Germinal center (tissue), 1 donor: ENCODE measurements at places on chromosomes 7 and 10.

GRCh38 chr7:153276394-153276793, 516.8 kb downstream of the ACTR3B start:
- no peak for DNase-seq

- no peak for DNase-seq
These were observed 57.1 kb downstream of the AMPH start for GRCh38 chr7:38574086-38574485.

DNA sequence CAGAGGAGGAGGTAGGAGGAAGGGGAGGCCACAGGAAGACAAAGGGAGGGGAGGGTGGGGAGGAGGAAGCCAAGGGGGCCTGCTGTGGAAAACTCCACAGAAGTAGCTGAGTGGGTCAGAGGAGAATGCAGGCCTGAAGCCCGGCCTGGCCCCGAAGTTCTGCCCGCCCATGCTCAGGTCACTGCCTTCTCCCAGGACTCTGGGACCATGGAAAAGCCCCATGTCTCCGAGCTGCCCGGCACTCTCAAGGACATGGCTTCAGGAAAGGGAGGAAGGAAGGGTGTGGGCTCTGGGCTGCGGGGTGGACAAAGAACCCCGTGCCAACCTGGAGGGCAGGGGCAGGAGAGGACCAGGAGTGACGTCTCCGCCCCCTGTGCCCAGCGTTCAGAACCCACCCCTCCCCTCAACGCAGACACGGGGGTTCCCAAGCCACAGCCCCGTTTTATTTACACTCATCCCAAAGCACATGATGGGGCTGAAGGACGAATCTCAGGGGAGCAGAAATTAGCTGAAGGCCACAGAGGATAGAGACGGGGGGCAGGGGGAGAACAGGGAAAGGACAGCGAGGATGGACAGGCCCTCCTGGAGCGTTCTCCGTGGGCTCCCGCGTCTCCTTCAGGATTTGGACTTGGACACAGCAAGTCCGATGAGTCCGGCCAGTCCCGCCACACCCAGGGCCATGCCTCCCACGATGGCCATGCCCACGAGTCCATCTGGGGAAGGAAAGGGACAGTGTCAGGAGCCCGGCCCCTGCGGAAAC, 1.8 kb upstream of the CLDN15 start:
- no peak for DNase-seq

DNA sequence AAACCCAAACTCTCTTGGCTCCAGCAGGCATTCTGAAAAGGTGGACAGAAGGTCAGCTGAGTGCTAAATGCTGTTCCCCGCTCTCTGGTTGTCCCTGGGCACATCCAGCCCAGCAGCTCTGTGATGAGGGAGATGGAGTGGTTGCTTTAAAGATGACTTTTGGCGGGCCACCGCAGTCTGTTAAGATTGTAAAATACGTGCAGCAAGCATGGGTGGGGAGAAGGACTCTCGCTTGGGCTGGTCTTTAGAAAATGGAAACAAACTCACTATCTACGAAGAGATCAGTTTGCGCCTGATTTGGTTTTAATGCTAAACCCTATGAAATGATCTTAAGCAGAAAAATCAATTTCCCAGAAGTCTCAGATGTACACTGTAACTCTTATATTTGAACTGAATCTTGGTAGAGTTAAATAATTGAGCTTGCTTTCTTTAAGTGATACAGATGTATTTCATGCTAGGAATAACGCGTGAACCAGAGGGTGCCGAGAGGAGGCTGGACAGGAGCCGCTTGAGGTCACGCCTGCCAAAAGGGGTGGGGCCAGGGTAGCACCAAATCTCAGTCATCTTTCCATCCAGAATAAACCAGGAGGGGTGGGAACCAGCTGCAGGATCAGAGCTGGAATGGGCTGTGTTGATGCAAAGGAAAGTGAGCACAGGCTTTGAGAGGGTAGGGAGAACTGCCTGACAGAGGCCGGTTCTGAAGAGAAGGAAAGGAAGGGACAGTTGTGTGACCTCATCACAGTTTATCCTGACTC, 170.2 kb upstream of the MKI67 start:
- no peak for DNase-seq

- no peak for DNase-seq
These were observed 201.9 kb downstream of the MYOF start for GRCh38 chr10:93280121-93280698.

DNA sequence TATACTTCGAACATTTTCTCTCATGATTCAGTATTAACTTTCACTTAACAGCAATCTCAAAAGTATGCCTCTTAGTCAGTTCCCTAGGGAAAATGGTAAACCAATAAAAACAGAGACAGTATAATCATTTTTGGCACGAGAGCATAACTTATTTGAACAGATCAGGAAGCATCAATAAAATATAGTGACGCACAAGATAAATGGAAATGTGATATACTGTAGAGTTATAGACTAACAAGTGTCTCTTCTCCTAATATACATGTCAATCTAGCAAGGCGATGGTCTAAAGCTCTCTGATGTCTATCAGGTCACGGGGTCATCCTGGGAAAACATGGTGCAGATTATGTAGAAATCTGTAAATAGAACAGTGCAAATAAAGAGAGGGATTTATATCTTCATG, 131.6 kb downstream of the HGF start:
- DNase-seq = no peak

GRCh38 chr7:2709553-2710285, 21.7 kb downstream of the AMZ1 start:
- peak; percentile 88 for DNase-seq

DNA sequence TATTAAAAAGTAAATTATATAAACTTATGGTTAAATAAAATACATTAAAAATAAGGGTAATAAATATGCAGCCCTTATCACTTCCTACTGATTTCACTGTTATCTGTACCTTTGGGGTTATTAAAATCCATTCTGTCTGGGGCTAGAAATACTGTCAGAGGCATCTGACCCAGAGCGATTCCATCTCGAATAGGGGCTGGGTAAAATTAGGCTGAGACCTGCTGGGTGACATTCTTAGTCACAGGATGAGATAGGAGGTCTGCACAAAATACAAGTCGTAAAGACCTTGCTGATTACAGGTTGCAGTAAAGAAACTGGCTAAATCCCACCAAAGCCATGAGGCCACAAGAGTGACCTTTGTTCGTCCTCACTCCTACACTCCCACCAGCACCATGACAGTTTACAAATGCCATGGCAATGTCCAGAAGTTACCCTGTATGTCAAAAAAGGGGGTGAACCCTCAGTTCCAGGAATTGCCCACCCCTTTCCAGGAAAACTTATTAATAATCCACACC, 77.6 kb downstream of the COBL start:
- DNase-seq = no peak

DNA sequence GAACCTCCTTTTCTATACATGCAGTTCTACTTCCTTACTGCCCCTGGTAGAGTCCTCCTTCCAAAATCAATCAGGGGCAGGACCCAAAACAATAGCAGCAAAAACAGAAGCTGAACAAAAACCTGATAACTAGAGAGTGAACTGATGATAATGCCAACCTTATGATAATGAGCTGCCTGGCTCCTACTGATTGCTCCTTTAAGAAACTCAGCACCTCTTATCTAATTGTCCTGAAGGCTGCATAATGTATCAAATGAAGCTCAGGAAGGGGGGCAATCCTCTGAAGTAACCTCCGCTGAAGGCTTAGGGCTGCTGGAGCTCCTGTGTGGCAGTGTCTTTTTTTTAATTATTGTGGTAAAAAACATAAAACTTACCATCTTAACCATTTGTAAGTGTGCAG, 257.0 kb downstream of the PHTF2 start:
- no peak for DNase-seq

DNA sequence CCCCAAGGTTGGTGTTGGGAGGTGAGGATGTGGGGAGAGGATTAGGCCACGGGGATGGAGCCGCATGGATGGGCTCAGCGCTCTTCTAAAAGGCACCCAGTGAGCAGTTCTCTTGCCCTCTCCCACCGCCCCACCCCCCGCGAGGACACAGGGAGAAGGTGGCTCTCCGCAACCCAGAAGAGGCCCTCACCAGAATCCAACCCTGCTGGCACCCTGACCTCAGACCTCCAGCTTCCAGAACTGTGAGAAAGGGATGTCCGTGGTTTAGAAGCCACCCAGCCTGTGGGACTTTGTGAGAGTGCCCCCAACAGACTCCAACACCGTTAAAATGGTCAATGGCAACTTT, 242.8 kb upstream of the PPP2R2D start:
- no peak for DNase-seq

- no peak for DNase-seq
These were observed 316.4 kb downstream of the RPS24 start for GRCh38 chr10:78349911-78350663.

- peak; percentile 22 for DNase-seq
These were observed 53.3 kb downstream of the FHIP2A start for GRCh38 chr10:114874827-114875411.

GRCh38 chr7:158296798-158297104, 290.9 kb downstream of the PTPRN2 start:
- DNase-seq = no peak

DNA sequence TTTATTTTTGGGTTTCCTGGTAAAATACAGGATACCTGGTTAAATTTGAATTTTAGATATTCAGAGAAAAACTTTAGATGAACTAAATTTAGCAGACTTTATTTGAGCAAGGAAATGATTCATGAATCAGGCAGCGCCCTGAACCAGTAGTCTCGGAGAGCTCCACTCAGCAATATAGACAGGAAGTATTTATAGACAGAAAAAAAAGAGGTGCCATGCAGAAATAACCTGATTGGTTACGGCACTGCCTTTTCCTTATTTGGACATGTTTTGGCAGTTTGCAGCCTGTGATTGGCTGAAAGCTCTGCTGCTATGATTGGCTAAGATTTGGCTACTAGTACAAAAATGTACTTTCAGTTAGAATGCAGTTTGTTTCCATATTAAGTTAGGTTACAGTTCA, 198.3 kb upstream of the DKK1 start:
- DNase-seq = no peak

DNA sequence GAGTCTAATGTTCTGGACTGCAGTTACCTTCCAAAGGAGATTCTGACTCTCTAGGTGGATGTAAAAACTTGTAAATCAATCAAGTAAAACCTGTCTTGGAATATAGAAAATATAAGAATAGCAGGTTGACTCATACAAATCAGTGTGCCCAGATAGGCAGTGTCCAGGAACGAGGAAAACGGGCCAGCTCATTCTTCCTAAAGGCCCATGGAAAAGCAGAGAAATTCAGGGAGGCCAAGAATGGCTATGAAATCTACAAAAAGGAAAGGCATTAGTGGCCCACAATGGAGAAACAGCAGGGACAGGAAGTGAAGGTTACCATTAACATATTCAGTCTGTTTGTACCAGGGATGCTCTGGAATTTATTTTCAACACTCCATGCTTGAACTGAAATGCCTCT, 14.9 kb downstream of the GLI3 start:
- no peak for DNase-seq

- no peak for DNase-seq
These were observed 620 bp downstream of the BET1 start for GRCh38 chr7:94003446-94004023.

- DNase-seq = no peak
These were observed 290.6 kb downstream of the FRMD4A start for GRCh38 chr10:14039968-14040668.

GRCh38 chr7:55203300-55203699, 161.8 kb upstream of the LANCL2 start:
- no peak for DNase-seq

DNA sequence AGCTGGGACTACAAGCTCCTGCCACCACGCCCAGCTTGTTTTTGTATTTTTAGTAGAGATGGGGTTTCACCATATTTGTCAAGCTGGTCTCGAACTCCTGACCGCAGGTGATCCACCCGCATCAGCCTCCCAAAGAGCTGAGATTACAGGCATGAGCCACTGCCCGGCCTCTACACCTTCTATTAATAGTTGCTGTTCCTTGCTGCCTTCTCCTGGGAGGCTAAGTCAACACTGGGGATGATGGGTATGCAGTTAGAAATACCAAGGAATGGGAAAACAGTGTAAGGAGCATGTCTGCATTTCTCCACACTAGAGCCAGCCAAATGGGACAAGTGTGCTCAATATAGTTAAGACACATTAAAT, 97.3 kb upstream of the PDLIM1 start:
- no peak for DNase-seq

DNA sequence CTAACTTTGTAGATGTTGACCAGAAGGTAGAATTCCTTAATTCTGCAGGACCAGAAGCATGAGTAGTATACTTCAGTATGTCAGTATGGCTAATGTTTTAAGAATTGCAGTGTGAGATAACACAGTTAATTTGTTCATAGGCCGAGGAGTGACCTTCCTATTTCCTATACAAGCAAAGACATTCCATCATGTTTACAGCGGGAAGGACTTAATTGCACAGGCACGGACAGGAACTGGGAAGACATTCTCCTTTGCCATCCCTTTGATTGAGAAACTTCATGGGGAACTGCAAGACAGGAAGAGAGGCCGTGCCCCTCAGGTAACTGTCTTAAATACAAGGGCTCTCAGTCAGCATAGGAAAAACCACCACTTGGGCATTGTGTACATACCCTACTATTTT, 7.2 kb downstream of the DDX21 start:
- DNase-seq = no peak

DNA sequence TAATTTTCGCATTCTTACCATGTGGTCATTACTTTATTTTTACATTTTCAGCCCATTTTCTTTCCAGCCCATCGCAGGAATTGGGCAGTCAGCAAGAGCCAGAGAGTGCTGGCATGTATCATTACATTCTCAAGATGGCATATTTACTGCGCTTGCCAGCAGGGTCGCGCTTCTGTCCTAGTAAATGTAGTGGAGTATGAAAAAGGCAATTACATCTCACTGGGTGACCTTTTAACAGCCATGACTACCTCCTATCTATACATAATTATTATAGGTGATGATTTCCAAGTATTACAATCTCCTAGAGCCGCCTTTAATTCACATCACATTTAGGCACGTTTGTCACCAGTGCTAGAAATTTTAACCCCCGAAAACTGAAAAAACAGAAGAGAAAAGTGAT, 433.7 kb upstream of the MGMT start:
- DNase-seq = no peak

GRCh38 chr7:105011831-105012502, 2.0 kb upstream of the KMT2E start:
- DNase-seq = no peak

DNA sequence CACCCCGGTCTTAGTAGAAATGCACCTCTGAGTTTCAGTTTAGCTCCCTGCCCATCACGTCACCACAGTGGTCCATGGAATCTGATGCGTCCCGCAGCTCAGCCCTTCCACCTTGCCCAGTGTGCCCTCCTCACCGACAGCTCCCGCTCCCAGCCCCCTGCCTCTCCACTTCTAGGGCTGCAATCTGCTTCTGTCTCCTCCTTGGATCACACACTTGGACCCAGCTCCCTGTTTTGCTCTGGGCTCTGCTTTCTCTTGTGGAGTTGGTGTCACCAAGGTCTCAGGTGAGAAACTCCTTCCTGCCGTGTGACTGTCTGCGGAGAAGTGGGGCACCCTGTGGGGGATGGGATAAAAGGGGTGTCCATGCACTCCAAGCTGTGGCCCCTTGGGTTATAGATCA, 37.9 kb downstream of the GPR26 start:
- DNase-seq = no peak

DNA sequence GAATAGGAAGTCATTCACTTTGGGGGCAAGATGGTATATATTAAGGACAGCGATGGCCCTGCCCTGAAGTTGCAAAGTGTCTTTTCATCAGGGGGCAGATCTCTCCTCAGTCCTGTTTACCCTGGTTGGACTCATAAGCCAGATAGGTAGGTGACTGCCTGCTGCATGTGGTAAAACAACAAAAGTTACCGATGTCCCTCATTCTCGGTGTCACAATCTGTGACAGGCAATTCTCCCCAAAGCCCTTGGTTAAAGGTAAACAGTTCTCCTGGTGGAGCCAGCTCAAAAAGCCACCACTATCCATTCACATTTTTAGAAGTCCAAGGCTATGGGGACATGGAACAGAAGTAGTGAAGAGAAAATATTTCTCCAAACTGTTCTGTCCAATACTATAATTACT, 9.9 kb upstream of the SLC25A13 start:
- no peak for DNase-seq

GRCh38 chr7:157785486-157786186, 448.8 kb downstream of the DNAJB6 start:
- no peak for DNase-seq
